Astrocyte (in vitro differentiated cells and primary cell): ENCODE measurements at places on chromosomes 7 and 10.

DNA sequence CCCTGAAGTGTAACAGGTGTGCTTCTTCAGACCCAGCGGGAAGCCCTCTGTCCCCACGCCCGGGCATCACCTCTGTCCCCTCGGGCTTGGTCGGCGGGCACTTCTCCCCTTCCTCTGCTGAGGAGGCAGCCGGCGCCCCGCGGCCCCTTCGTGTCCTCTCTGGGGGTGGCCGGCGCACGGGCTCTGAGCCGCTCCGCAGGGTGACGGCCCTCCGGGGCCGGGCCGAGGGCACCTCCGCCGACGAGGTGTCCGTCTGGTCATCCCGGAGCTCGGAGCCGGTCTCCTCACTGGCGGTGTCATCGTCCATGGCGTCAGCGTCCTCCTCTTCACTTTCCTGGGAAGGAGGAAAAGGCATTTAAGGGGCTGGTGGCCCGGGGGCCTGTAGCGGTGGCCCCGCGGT lies 239.0 kb downstream of the SFMBT2 start:
- DNase-seq: no peak

DNA sequence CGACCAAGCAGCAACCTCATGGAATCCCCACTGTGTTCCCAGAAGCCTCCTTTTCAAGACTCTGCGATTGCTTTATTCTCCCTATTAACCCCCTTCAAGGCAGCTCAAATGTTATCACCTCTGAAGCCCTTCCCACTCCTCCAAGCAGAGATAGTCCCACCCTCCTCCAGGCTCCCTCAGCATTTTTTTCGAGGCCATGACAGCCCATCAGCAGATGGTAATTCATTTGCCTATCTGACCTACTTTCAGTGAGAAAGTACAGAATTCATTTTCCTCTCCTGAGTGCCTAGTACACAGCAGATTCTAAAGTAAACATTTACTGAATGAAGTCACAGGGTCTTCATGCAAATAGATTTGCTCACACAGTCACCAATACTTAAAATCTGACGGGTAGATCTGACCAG lies 47.8 kb downstream of the HERPUD2 start:
- DNase-seq: no peak

DNA sequence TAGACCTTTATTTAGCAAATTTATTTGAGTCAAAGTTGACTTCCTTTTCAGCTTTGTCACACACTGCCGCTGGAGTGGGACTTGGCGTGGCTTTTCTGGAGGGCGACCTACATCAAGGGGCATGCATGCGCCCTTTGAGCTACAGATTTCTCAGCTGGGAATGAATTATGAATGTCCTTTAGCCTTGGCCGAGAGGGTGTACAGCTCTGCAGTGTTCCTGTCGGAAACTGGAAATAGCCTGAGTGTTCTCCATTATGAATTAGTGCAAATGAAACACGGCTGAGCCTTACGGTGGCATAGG lies 79.7 kb downstream of the GLRX3 start:
- no peak for DNase-seq

DNA sequence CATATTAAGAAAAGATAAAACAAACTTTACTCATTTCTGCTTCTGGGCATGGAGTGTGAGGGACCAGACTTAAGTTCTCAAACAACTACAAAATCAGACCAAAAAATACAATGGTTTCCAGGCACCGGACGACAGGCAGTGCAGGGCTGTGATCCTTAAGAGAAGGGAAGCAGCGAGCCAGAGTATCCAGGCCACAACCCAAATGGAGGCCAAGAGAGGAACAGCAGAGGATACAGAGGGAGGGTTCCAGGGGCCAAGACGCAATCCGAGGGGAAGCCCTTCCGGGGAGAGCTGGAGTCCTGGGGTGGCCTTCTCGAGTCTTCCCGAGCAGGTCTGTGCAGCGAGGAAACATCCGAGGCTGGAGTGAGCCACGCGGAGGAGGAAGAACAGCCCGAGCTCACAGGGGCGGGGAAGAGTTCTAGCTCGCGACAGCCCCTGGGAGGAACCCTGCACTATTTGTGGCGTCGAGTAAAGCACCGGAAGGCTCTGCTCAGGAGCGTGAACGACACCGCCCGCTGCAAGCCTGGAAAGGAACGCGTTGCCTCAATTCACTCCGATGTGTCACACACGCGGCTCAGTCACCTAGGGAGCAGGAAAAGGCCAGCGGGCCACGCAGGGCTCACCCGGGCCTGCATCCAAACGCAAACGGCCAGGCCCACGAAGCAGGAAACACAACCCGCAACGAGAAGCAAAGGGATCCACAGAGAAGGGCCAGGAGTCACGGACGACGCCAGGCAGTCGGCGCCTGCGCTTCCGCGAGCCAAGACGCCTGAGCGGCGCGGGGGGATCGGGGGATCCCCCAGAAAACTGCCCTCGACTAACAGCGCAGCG lies 933 bp upstream of the RNF32 start:
- DNase-seq: no peak

GRCh38 chr10:130621231-130621775 lies 485.1 kb downstream of the GLRX3 start:
- DNase-seq: no peak

DNA sequence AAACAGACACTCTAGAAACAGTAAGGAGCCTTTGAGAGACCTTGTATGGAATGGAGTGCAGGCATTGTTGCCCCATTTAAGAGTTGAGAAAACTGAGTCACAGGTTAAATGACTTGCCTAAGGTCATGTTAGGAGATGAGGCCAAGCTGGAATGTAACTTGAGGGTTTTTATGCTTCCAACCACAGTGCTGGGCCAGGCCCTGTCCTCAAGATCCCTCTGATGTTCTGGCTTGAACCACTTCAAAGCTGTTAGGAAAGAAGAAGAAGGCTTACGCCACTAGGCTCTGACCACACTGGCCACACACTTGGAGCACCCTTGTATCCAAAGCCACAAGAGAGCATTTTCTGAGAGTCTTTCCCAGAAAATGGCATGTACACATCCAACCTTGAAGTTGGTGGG lies 42.7 kb downstream of the PLAU start:
- DNase-seq: peak; percentile 94

DNA sequence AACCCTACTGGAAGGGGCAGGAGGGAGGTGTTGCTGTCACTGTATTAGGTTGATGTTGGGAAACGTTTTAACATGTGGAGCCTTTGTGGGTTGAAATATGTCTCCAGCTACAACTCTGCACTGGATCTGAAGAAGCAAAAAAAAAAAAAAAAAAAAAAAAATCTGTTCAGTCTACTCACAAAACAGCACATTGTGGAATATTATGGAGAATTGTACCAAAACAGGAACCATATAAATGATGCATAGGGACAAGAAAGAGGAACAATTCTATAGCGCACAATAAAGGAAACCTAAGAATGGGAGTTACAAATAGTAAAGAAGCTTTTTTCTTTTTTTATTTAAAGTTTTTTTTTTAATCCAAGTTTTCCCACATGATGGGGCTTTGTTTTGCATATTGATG lies 63.8 kb downstream of the CCSER2 start:
- DNase-seq: no peak

- no peak for DNase-seq
Observed at GRCh38 chr10:110225441-110225755, 18.0 kb downstream of the MXI1 start.

- no peak for DNase-seq
Observed at GRCh38 chr7:141847996-141848395, 6.7 kb upstream of the PRSS37 start.

DNA sequence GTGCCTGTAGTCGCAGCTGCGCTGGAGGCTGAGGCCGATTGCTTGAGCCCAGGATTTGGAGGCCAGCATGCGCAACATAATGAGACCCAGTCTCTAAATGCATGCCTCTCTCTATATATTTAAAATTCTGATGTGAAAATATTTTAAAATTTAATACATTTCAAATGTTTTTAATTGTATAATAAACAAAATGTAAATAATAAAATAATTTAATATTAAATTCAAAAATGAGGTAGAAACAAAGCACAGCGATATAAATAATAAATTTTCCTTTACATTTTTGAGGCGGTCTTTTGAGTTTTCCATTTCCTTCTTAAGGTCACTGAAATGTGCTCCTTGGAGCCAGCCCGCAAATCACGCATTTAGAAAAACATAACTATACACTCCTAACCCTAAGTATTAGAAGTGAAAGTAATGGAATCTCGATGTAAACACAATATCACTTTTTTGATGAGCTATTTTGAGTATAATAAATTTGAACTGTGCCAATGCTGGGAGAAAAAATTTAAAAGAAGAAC lies 523 bp upstream of the CDK1 start:
- no peak for DNase-seq

GRCh38 chr7:55299273-55299967 lies 65.7 kb upstream of the LANCL2 start:
- no peak for DNase-seq

DNA sequence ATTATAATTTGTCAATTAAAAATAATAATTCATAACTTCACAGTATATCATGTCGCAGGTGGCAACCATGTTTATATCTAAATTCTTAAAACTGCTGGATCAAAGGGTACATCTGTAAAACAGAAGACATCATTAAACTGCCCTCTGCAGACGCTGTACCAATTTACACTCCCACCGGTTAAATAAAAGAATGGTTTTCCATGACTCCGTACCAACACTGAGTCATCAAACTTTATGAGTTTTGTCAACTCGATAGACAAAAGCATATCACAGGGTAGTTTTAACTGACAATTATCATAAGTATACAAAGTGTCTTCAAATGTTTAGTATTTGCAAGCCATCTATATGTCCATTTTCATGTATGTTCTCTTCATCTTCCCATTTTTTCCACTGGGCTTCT lies 5.7 kb upstream of the GSTK1 start:
- no peak for DNase-seq

GRCh38 chr10:130772056-130772455 lies 539.5 kb downstream of the TCERG1L start:
- no peak for DNase-seq

DNA sequence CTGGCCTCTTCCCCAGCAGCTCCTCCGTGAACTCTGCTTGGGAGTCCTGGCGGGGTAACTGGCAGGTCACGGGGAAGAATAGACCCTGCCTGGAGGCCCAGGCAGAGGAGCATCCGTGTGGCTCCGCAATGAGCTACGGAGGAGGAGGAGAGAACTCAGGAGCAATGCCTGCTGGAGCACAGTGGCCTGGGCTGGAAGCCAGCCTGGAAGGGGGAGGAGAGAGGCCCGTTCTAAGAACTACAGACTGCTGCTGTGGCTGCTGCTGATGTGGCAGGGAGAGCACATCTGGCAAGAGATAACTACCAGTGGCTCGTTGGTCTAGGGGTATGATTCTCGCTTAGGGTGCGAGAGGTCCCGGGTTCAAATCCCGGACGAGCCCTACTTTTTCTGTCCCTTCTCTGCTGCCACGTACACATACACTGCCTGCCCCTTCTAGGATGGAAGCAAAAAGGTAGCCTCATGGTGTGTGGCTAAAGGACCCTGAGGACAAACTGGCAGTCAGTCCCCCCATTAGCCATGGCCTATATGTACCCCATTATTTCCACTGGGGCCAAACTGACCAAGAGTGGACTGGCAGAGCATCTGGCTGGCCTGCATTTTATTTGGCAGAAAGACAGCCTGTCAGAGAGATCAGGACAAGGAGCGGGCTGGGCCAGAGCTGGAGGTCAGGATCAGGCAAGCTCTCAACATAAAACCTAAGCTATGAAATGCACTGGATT lies 7.7 kb upstream of the OPN1SW start:
- peak; percentile 63 for DNase-seq

GRCh38 chr7:11450281-11450680 lies 381.7 kb downstream of the THSD7A start:
- no peak for DNase-seq

GRCh38 chr10:105063796-105064195 lies 422.7 kb downstream of the SORCS3 start:
- DNase-seq: peak; percentile 42

DNA sequence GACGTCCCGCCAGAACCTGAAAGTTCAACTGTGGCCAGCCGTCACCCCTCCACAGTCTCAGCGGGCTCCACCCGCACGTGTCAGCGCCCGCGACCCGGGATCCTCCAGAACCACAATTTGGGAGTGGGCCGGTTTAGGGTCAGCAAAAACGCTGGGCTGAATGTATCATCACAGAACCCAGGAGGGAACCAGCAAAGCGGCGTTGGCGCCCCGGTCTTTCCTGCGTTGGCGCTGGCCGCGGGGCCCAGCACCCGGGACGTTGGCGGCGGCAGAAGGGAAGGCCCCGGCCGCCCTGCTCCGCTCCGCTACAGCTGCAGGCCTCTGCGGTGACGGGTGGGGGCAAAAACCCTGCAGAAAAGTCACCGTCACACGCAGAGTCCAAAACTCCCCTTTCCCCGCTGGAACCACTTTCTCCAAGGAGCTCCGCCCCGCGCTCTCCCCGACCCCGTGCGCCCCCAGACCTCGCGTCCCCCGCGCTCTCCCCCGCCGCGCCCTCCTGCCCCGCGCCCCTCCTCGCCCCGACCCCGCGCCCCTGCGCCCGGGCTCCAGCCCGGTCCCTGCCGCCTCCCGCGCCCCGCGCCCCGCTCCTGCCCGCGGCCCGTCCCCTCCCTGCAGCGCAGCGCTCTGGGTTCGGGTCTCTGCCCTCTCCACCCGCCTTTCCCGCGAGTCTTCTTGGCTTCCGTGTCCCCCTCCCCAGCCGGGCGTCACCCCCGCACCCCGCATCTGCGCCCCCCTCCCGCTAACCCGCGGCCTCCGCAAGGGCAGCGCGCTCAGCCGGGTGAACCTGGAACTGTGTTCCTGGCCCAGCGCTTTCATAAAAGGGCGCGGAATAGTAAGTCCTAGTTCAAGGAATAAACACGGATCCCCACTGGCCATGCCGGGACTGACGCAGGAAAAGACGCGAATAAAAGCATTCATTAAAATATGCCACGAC lies 24.0 kb upstream of the RNF32 start:
- no peak for DNase-seq

- DNase-seq: no peak
Observed at GRCh38 chr7:132183781-132184380, 392.4 kb downstream of the PLXNA4 start.

GRCh38 chr10:90960355-90960814 lies 39.5 kb upstream of the ANKRD1 start:
- peak; percentile 86 for DNase-seq

GRCh38 chr10:113628607-113629153 lies 35.2 kb downstream of the NRAP start:
- DNase-seq: no peak

- DNase-seq: peak; percentile 67
Observed at GRCh38 chr7:47578579-47579270, 3.2 kb downstream of the TNS3 start.

- DNase-seq: peak; percentile 98
Observed at GRCh38 chr7:137146012-137146455, 197.5 kb downstream of the PTN start.

- DNase-seq: peak; percentile 90
Observed at GRCh38 chr7:94620703-94621118, 35.2 kb downstream of the SGCE start.

- no peak for DNase-seq
Observed at GRCh38 chr10:4623200-4623599, 202.8 kb upstream of the AKR1E2 start.

DNA sequence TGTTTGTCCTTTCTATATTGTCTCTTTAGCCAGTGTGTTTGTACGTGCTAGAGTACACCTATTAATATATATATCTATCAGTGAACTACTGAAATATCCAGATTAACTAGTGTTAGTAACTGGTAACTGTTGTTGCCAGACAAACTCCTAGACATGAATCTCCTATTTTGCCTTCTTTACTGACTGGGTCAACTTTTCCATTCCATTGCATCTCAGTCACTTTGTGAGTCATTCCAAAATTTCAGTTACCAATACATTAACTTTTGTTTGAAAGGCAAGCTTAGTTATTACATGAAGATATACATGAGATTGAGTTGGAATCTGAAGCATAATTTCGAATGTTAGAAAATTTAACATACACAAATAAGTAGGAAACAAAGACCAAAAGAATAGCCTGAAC lies 51.4 kb downstream of the BTAF1 start:
- DNase-seq: peak; percentile 76

GRCh38 chr7:8134089-8134733 lies 127.8 kb downstream of the ICA1 start:
- DNase-seq: peak; percentile 22

- DNase-seq: no peak
Observed at GRCh38 chr10:25851548-25851947, 82.5 kb upstream of the MYO3A start.
